ENCODE measurements at places on chromosomes 6 and 20. TPM values are rescaled to one million over a fixed set of nuclear protein-coding genes. Genes with fewer than 3 reads are reported as not detected.

GRCh38 chr6:49087369-49087768 is 375.7 kb downstream of the MMUT start:
- no peak for DNase-seq
- no peaks in the 10 kb centered on the region for H3K36me3 ChIP-seq
- H3K4me3 ChIP-seq: no peak overlapping the region
- no peak overlapping the region for H3K27ac ChIP-seq
- no peaks in the 10 kb centered on the region for H3K27me3 ChIP-seq
- no peaks in the 10 kb centered on the region for H3K4me1 ChIP-seq

The SNPH gene
- total RNA-seq: 0.28 TPM

The RBL1 gene
- 37.0 TPM for total RNA-seq

DNA sequence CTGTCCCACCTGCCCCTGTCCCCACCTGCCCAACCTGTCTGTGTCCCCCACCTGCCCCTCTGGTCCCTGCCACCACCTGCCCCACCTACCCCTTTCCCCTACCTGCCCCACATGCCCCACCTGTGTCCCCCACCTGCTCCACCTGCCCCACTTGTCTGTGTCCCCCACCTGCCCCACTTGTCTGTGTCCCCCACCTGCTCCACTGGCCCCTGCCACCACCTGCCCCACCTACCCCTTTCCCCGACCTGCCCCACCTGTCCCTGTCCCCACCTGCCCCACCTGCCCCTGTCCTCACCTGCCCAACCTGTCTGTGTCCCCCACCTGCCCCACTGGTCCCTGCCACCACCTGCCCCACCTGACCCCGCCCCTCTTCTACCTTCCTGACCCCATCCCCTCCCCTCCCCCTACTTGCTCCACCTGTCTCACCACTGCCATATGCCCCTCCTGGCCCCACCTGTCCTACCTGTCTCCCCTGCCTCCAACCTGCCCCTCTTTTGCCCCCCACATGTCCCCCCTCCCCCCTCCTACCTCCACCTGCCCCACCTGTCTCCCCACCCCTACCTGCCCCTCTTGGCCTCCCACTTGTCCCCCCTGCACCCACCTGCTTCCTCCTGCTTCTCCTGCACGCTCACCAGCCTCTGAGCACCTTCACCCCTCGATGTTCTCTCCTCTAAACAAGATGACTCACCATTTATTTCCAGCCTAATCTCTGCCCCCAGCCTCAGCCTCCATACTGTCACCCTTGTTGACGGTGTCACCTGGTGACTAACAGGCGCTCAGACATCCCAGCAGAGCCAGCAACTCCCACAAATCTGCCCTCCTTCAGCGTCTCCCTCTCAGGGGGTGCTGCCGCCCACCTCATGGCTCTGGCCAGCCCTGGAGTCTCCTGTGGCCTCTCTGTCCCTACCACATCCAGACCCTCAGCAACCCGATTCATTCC is 5.6 kb upstream of the MYT1 start:
- no peak overlapping the region for H3K4me3 ChIP-seq
- H3K36me3 ChIP-seq: no peaks in the 10 kb centered on the region
- H3K4me1 ChIP-seq: no peaks in the 10 kb centered on the region
- H3K27ac ChIP-seq: no peak overlapping the region
- H3K27me3 ChIP-seq: no peaks in the 10 kb centered on the region

The HLA-DQB1 gene
- not detected for total RNA-seq
